ENCODE measurements at places on chromosomes 2 and 18. TPM values are rescaled to one million over a fixed set of nuclear protein-coding genes. Genes with fewer than 3 reads are reported as not detected.

The CDC42EP3 gene
- 35.3 TPM for total RNA-seq

The PROKR1 gene
- not detected for total RNA-seq

The ANKRD62 gene
- total RNA-seq, result not detected

The CAVIN2 gene
- 119 TPM for total RNA-seq

The THUMPD2 gene
- 7.5 TPM for total RNA-seq

The CDK15 gene
- total RNA-seq, result not detected

The C2orf80 gene
- total RNA-seq, result not detected

The CCDC74B gene
- total RNA-seq, result 1.2 TPM

The CENPA gene
- 28.3 TPM for total RNA-seq

The REG1B gene
- total RNA-seq, result not detected

The CACNB4 gene
- 0.13 TPM for total RNA-seq

The ACADL gene
- total RNA-seq, result not detected

The SNORC gene
- total RNA-seq, result 0.26 TPM

The MYOM1 gene
- total RNA-seq, result 0.11 TPM

The IL36B gene
- total RNA-seq, result not detected

The CFC1 gene
- not detected for total RNA-seq

The CRYBA2 gene
- total RNA-seq, result not detected

The CRACDL gene
- 9.7 TPM for total RNA-seq

The HOXD12 gene
- total RNA-seq, result not detected

The MAP3K19 gene
- total RNA-seq, result not detected

The INHA gene
- not detected for total RNA-seq

The UGT1A5 gene
- total RNA-seq, result not detected

The CD207 gene
- not detected for total RNA-seq

The OTX1 gene
- total RNA-seq, result 0.33 TPM

The L3MBTL4 gene
- total RNA-seq, result 0.04 TPM

The KCNG2 gene
- total RNA-seq, result not detected

The MREG gene
- total RNA-seq, result 6.7 TPM

The LBX2 gene
- 2.4 TPM for total RNA-seq

The TRABD2A gene
- 0.59 TPM for total RNA-seq

The PDK1 gene
- total RNA-seq, result 6.1 TPM

The ZBTB7C gene
- not detected for total RNA-seq

The GRHL1 gene
- 1.2 TPM for total RNA-seq

The PCARE gene
- total RNA-seq, result not detected

The AGXT gene
- not detected for total RNA-seq

The NOSTRIN gene
- total RNA-seq, result 0.07 TPM

The UPP2 gene
- not detected for total RNA-seq

The SLC4A1AP gene
- 30.3 TPM for total RNA-seq

The FEV gene
- not detected for total RNA-seq

The M1AP gene
- total RNA-seq, result not detected

The DCDC2C gene
- total RNA-seq, result not detected

The PROC gene
- not detected for total RNA-seq

The WNT10A gene
- not detected for total RNA-seq

Data from pulmonary artery endothelial cell (primary cell).